Esophagus squamous epithelium (tissue), 5 donors: ENCODE measurements at places on chromosomes 5 and 9. TPM values are rescaled to one million over a fixed set of nuclear protein-coding genes. Genes with fewer than 3 reads are reported as not detected.

ADAMTS12 gene
- not detected for total RNA-seq

OCLN gene
- 28.6 TPM for total RNA-seq

PDLIM4 gene
- total RNA-seq: 25.6 TPM

LCN12 gene
- total RNA-seq: not detected

DNM1 gene
- 1.3 TPM for total RNA-seq

BRIX1 gene
- 33.2 TPM for total RNA-seq

PCDHB3 gene
- total RNA-seq: 0.66 TPM

PCDHGA8 gene
- 1.7 TPM for total RNA-seq

PELO gene
- 18.5 TPM for total RNA-seq

GFI1B gene
- not detected for total RNA-seq

OTP gene
- total RNA-seq: not detected

PFN3 gene
- not detected for total RNA-seq

DCAF12 gene
- total RNA-seq: 40.9 TPM

RANBP3L gene
- total RNA-seq: 0.30 TPM

LRRC19 gene
- total RNA-seq: not detected

MOB3B gene
- 2.2 TPM for total RNA-seq

PCDHB7 gene
- 0.95 TPM for total RNA-seq

MARCOL gene
- not detected for total RNA-seq

RFESD gene
- total RNA-seq: 3.6 TPM

FGD3 gene
- total RNA-seq: 4.8 TPM
